ENCODE measurements at places on chromosomes 7 and 10. TPM values are rescaled to one million over a fixed set of nuclear protein-coding genes. Genes with fewer than 3 reads are reported as not detected.
A peak's percentile ranks its signal among the peaks of the same experiment; 100 is the strongest.

DNA sequence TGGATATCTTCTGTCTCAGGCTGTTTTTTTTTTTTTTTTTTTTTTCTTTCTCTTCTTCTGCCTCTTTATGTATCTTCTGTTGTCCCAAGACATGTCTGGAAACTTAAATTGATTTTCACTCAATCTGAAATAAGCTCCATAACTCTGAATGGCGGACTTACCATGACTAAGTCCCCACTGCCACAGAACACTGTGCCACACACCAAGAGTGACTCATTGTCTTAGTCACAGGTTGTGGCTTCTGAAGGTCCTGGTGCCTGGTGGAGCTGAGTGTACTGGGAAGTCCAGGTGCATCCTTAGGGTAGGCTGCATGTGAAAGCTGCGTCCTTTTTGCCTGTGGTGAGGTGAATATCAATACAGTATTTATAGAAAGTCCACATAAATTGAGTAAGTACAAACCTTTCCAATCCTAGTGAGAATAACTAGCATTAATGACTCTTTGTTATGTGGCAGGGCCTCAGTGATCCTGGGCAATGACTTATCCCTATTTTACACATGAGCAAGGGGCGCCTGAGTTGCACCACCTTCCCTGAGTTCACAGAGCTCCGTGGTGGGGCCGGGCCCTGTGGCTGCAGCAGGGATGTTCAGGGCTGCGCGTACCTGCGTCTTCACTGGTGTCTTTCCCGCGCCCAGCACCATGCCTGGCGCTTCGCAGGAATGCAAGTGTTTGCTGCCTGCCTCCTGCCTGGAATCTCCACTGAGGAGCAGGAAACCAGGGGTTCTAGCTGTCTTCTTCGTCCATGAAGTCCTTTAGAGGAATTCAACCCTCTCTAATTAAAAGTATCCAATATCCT, 4.3 kb downstream of the PFKP start:
- DNase-seq = no peak

- no peak for DNase-seq
Measured at GRCh38 chr10:117544004-117544701, 1.6 kb downstream of the EMX2 start.

Gene ZNF117
- polyA plus RNA-seq = 66.4 TPM

DNA sequence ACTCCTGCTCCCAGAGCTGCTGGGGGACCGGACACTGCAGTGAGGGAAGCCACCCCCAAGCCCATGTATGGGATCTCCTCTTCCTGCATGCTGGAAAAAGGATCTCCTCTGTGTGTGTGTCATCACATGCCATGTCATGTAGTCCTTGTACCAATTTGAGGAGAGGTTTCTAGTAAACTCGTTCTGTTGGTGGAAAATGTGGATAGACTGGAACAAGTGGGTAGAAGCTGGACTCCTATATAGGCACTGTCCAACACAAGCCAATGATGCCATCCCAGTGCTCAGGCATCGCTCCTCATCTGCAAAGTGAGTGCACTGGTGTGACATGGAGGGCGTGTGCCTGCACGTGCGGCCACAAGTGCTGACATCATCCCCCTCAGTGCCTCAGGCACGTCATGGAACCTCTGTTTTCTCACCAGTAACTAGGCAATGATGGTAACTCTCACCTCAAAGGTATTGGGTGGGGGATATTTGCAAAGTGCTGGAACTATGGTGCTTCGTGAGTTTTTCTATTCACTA, 19.3 kb downstream of the MYO1G start:
- no peak for DNase-seq

Gene OPALIN
- polyA plus RNA-seq = not detected

DNA sequence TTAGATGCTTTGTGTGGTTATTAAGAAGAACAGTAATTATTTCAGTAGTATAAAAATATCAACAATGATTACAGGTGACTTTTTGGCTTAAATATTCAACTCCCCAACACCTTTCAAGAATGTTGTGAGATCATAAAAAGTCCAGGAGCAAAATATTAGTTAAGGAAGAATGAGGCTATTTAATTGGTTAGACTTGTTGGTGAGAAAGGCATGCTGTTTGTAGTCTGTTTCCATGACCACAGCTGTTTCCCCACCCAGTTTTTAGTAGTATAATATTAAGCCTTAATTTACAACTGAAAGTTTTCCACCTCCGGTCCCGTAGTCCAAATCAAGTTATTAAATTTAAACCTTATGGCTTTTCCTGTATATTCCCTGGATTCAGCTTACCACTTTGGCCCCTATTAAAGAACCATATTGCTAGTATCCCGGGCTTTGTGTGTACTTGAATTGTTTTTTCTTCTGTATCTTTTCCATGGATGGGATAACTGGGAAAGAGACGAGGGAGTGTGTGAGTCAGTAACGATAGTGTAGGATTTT, 133.3 kb downstream of the CELF2 start:
- DNase-seq = no peak

Gene PKD2L1
- 0.09 TPM for polyA plus RNA-seq

Gene AGMO
- polyA plus RNA-seq = 0.92 TPM

DNA sequence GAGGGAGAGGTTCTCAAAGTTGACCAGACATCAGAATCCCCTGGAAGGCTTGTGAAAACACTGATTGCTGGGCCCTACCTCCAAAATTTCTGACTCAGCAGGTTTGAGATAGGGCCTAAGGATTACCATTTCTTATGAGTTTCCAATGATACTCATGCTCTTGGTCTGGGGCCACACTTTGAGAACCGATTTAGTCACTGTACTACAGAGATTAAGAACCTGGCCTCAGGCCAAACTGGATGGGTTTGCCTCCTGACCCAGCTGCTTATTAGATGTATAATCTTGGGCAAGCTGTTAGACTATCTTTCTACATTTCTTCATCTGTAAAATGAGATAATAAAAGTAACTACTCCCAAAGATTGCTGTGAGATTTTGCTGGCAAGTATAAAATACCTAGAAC, 77.1 kb upstream of the SCIN start:
- DNase-seq = no peak

Gene CYP2C18
- polyA plus RNA-seq = 0.61 TPM

Gene ITIH5
- polyA plus RNA-seq = 20.9 TPM

DNA sequence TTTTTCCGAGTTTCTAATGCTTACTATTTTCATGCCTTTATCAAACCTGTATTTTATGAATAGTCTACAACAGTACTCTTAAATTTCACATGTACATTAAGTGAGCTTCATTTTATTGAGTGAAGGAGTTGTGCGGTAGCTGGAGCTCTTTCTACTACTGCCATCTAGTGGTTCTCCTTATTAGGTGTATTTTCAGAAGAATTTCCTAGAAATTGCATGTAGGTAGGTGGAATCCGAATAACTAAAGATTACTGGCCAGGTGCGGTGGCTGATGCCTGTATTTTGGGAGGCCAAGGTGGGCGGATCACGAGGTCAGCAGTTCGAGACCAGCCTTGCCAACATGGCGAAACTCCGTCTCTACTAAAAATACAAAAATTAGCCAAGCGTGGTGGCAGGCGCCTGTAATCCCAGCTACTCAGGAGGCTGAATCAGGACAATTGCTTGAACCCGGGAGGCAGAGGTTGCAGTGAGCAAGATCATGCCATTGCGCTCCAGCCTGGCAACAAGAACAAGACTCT, 38.3 kb downstream of the LRRC72 start:
- peak; percentile 18 for DNase-seq

DNA sequence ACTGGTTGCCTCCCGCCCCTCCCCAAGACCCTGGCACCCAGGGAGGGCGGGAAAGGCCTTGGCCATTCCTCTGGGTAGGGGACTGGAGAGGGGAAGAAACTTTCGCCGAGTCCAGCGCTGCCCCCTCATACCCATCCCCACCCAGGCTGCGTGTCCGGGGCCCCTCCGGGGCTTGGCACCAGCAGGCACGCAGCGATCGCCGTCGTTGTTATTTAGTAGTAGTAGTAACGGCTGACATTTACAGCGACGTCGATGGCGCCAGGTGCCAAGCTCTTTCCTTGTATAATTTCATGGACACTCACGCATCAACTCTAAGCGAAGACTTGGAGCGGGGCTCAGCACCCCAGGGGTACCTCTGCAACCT, 3.3 kb upstream of the PDGFA start:
- DNase-seq = no peak

Gene MMRN2
- 26.5 TPM for polyA plus RNA-seq

GRCh38 chr7:1122832-1123501, 35.1 kb downstream of the GPER1 start:
- DNase-seq = no peak

Gene MYL10
- 0.17 TPM for polyA plus RNA-seq

Measured in renal cortex interstitium (tissue), 15 donors.